ENCODE measurements at places on chromosomes 4 and X.

DNA sequence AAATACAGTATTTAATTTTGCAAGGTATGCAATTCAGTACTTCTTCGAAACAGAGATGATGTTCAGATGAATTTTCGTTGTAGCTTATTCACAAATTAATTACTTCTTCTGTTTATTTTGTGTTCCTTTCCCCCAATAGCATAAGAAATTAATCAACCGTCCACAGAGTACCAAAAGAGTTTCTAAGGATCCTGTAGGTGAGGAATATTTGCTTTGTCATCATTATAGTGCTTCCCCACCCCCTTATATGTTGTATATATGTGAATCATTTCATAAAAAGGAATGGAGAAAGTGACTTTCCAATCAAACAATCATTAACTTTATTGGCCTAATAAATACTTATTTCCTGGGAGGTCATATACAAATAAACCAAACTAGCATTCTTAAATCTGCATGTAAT lies 57.6 kb downstream of the DTHD1 start:
- no peak for DNase-seq

DNA sequence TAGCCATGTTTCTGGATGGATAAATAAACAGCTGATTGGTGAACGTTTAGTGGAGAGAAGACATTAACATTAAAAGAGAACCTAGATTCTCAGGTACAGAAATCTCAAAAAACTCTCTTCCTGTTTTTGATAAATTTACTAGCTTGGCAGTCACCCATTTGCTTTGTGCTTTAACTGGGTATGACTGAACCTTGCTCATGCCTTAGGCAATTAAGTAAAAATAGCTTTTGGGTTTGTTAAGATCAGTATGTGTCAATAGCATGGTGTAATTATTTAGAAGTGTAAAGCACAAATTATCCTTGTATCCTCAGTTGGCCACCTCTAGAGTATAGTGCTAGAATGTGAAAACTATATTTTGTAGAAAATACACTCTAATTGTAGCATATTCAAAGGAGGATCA lies 200.0 kb downstream of the CFAP299 start:
- DNase-seq: no peak

DNA sequence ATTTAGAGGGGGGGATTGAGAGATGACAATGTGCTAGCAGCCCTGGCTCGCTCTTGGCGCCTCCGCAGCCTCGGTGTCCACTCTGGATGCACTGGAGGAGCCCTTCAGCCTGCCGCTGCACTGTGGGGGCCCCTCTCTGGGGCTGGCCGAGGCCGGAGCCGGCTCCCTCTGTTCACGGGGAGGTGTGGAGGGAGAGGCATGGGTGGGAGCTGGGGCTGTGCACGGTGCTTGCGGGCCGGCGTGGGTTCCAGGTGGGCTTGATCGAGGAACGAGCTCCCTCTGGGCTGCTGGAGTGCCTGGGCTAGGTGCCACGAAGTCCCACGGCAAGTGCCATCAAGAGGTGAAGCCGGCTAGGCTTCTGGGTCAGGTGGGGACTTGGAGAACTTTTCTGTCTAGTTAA lies 6.9 kb downstream of the C4orf46 start:
- DNase-seq: no peak

DNA sequence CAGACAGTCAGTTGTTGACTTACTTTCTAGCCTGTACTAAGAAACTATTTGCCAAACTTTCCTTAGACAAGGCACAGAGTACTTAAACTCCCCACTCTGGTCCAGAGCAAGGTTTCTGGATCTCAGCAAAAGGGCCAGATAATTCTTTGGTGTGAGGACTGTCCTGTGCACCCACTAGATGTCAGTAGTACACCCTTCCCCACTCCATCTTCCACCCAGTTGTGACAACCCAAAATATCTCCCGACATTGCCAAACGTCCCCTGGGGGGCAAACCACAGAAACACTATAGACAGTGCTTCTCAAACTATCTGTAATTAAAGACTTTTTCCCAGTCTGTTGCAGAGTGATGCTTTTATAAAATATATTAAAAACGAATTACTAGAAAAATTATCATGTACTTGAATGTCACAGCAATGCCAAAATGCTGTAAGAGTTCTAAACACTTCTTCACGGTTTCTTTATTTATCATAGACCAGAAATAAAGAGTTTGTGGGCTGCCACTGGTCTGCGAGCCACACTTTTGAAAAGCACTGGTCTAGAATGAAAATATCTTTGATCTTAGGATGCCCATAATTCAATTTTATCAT lies 203.5 kb downstream of the PRDM5 start:
- DNase-seq: peak; percentile 14

- DNase-seq: no peak
Observed at GRCh38 chrX:26574234-26574633, 358.3 kb downstream of the MAGEB5 start.

Measured in NCI-H446 treated with DMSO at 0.1 percent for 48 hours (cell line).